RPMI8226 (cell line): ENCODE measurements at places on chromosomes 5 and 9.

DNA sequence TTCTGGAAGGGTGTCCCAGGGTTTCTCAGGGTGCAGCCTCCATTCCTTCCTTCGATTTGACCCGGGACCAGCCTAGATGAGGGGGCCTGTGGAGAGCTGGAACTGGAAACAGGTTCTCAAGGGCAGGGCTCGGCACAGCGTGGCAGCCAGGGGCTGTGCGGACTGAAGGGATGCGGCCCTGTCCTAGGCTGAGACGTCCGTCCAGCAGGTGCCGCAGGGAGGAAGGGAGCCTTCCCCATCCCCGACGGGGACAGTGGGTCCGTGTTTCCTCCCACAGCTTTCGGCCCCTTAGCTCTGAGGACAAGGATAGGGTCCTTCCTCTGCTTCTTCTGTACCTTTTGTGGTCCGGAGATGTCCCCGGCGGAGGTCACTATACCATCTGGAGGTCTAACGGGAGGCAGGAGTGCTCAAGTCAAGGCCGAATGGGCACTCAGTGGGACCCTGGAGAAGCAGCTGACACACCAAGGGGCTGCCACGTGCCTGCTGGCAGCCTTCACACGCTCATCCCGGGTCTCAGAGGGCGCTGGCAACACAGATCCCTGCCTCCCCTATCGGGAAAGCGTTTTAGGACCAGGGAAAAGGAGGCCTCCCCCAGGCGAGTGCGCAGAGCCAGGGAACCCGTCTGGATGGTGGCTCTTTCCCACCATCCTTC is 49.9 kb downstream of the USP20 start:
- peak; percentile 79 for DNase-seq

- no peak for DNase-seq
These were observed 170.9 kb upstream of the STK32A start for GRCh38 chr5:147063943-147064342.

- no peak for DNase-seq
These were observed 17.1 kb downstream of the IGIP start for GRCh38 chr5:140142856-140143255.

DNA sequence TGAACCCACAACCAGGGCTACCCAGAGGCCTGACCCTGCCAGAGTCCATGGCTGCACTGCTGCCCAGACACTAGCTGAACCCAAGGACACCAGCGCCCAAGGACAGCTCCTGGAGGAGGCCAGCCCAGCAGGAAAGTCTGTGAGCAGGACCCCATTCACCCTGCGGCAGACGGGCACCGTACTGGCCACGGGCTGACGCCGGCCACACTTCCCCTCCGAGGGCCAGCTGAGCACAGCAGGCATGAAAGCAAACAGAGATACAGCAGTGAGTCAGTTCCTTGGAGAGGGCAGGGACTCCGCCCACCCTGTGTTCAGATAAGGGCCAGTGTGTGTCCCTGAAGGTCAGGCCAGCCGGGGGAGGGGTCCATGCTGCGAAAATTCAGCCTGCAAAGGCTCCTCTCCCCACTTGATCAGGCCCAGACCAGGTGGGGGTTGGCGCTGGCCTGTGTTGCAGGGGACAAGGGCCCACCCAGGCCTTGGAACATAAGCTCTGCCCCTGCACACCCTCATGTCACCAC is 3.2 kb downstream of the RNF208 start:
- no peak for DNase-seq

DNA sequence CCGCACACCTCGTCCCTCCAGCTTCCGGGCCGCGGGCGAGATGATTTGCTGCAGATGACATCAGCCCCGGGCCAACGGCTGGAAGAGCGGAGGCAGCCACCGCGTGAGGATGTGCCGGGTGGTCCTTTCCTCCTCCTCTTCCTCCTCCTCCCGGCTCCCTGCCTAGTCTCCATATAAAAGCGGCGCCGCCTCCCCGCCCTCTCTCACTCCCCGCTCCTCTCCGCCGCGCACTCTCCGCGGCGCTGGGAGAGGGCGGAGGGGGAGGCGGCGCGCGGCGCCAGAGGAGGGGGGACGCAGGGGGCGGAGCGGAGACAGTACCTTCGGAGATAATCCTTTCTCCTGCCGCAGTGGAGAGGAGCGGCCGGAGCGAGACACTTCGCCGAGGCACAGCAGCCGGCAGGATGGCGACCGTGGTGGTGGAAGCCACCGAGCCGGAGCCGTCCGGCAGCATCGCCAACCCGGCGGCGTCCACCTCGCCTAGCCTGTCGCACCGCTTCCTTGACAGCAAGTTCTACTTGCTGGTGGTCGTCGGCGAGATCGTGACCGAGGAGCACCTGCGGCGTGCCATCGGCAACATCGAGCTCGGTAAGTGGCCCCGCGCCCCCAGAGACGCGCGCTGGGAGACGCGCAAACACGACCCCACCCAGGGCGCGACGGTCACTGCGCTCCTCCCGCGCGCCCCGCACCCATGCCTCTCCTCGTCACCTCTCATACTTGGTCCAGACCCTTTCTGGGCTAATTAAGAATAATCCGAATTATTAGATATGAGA is at the start of gene MAP1B:
MAP1B (plus strand) TSS at position 345 of the 770 bp plus-strand sequence; CDS start at position 402, 57 bp downstream.
- no peak for DNase-seq

GRCh38 chr5:170860818-170861666 is 776 bp upstream of the RANBP17 start:
- no peak for DNase-seq

GRCh38 chr5:167725264-167725663 is 566.2 kb upstream of the WWC1 start:
- no peak for DNase-seq

GRCh38 chr9:112494153-112494552 is 7.5 kb downstream of the KIAA1958 start:
- DNase-seq: no peak

DNA sequence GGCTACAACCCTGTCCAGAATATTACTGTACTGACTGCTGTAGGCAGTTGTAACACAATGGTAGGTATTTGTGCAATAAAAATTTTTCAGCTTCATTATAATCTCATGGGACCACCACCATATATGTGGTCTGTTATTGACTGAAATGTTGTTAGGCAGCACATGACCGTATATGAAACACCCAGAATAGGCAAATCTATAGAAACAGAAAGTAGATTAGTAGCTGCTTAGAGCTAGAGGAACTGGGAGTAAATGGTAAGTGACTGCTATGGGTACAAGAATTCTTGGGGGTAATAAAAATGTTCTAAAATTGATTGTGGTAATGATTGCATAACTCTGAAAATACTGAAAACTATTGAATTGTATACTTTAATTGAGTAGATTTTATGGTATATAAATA is 185.7 kb downstream of the ESM1 start:
- no peak for DNase-seq

DNA sequence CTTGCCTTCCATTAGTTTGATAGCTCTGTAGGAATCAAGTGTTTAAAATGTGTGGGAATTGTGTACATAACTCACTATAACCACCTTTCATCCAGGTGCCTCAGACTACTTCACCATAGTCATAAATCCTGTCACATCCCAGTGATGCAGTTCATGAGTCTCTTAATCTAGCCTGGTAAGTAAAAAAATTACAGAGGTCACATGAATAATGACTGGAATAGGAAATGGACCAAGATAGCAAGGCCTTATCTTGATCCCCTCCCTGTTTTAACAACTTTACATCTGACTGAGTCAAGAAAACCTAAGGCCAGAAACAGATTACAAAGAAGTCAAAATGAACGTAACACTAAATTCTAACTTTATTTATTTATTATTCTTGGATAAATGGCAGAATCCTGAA is 1.5 kb upstream of the RNF145 start:
- DNase-seq: no peak

DNA sequence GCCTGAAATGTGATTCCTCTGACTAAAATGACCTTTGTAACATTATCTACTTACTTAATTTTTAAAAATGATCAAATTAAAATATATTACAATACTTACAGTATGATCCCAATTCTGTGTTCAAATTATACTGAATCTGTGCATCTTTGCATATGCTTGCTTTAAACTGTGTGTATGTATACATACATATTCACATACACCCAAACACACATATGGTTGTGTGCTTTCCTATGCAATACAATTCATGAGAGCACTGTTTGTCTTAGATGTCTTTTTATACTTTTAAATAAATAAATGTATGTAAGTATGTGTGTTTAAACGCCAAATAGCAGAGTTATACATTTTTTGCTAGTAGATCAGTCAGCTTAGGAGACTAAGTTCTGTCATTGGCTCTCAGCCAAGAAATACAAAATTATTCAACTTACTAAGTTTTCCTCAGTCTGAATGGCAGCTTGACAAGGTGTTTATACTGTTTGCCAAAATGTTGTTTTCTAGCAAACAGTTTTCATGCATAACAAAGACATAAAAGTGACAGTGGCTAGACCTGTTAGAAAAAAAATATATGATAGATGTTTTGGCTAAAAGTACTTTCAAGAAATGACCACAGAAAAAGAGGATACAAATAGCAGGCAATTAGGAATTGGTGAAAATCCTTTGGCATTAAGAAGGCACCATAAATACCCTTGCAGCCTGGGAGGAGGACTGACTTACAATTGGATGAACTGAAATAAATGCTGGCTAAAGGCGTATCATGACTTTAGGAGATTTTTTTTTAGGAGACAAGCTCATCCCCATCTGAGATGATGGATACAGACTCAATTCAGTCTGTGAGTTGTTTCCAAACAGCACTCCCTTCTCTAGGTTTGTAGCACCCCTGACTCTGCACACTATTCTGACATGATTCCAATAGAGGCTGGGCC is 7.9 kb downstream of the TICAM2 start:
- no peak for DNase-seq

DNA sequence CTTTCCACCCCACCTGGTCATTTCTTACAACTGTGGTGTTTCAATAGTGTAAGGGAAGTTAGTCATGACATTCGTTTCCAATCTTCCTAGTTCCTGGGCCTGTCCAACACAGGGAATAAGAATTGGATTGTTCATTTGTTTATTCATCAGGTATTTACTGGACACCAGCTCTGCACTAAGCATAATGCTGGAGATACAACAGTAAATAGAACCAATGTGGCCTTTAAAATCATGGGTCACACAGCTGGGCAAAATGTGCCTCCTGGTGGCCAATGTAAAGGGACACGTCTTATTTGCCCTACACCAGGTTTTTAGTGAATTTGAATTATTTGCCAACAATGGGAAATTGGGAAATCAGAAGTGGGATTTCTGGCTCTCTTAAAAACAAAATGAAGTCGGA is 10.4 kb downstream of the ABLIM3 start:
- DNase-seq: no peak

GRCh38 chr5:35755966-35756365 is 100.7 kb upstream of the IL7R start:
- DNase-seq: no peak

GRCh38 chr9:126722922-126723806 is 81.7 kb upstream of the ZBTB43 start:
- peak; percentile 79 for DNase-seq
